ENCODE measurements at places on chromosomes 4 and X.

GRCh38 chr4:5784960-5785611, 74.1 kb downstream of the EVC start:
- no peak for DNase-seq

GRCh38 chr4:35772291-35772690, 472.0 kb downstream of the ARAP2 start:
- DNase-seq: no peak

DNA sequence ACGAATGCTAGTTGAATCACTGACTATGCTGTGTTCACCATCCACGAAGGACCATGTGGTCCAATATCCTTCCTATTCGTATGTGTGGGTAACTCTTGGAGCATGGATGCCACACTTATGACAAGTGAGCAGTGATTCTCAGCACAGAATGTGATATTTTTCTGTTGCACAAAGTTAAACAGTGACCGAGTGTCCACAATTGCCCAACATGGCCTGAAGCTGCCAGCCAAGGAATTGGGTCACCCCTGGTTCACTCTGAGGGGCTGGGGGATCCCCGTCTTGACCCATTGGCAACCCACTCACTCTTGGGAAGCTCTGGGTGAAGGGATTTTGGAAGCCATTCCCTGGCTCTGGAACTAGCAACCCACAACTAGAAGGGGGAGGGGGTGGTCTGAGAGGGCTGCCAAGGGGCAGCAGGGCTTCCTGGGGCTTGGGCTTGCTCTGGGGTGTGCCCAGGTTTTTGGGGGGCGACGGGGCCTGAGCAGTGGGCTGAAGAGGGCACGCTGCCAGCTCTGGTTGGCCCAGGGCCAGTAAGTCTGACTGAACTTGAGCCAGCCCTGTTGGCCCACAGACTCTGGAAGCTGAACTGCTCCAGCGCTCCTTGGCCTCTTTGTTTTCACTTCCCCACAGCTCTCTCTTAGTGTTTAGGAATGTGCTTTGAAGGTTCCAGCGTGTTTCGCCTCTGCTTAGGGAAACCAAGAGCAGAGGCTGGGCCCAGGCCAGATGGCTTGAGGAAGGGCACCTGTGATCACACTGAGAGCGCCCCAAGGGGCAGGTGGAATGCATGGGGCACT, 43.1 kb upstream of the BCOR start:
- no peak for DNase-seq

GRCh38 chrX:129574214-129574613, 34.2 kb downstream of the OCRL start:
- DNase-seq: no peak

Measured in activated gamma-delta T cell treated with anti-CD3 and anti-CD28 coated beads, Interleukin-2, amount 50 U/mL, for 16 hours (primary cell).